Breast epithelium (tissue), 4 donors: ENCODE measurements at places on chromosomes 6 and 20. TPM values are rescaled to one million over a fixed set of nuclear protein-coding genes. Genes with fewer than 3 reads are reported as not detected.

- no peak for DNase-seq
- H3K4me1 ChIP-seq, result peaks cover 6% of the 10 kb centered on the region
- no peaks in the 10 kb centered on the region for H3K27me3 ChIP-seq
- no peak overlapping the region for H3K4me3 ChIP-seq
- peak overlapping the region; percentile 4 for H3K27ac ChIP-seq
These were observed 56.1 kb downstream of the MEP1A start for GRCh38 chr6:46849361-46849690.

DNA sequence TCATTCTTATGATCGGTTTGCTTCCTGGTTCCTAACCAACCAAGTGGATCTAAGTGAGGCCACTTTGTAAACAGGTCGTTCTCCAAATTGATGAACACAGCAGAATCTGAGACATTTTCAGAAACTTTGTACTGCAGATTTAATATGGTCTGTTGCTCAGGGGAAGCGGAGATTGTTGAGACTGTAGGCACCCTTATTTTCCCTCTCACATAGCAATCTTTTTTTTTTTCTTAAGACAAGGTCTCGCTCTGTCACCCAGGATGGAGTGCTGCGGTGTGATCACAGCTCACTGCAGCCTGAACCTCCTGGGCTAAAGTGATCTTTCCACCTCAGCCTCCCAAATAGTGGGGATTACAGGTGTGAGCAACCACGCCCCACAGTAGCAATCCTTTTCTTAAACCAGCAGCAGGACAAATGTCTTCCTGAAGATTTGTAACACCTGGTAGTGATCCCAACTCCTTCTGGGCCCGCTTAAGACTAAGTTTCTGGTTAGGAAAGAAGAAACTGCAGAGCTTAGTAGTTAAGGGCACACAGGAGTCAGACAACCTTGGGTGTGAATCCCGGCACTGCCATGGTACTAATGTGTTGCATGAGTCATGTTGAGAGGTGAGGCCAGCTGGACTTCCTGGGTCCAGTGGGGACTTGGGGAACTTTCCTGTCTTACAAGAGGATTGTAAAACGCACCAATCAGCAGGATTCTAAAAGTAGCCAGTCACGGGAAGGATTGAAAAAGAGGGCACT is 48.4 kb upstream of the EZR start:
- DNase-seq, result no peak
- no peaks in the 10 kb centered on the region for H3K4me1 ChIP-seq
- no peaks in the 10 kb centered on the region for H3K27me3 ChIP-seq
- H3K36me3 ChIP-seq, result no peaks in the 10 kb centered on the region
- H3K27ac ChIP-seq, result no peak overlapping the region

GRCh38 chr20:50014570-50015562 is 32.1 kb downstream of the SNAI1 start:
- H3K27ac ChIP-seq, result no peak overlapping the region
- no peak overlapping the region for H3K4me3 ChIP-seq
- H3K4me1 ChIP-seq, result peaks cover 4% of the 10 kb centered on the region
- no peaks in the 10 kb centered on the region for H3K27me3 ChIP-seq
- H3K36me3 ChIP-seq, result no peaks in the 10 kb centered on the region
- DNase-seq, result no peak

GRCh38 chr20:49318091-49318429 is 40.2 kb upstream of the ZNFX1 start:
- DNase-seq, result no peak

Gene PCK1
- 252 TPM for total RNA-seq

DNA sequence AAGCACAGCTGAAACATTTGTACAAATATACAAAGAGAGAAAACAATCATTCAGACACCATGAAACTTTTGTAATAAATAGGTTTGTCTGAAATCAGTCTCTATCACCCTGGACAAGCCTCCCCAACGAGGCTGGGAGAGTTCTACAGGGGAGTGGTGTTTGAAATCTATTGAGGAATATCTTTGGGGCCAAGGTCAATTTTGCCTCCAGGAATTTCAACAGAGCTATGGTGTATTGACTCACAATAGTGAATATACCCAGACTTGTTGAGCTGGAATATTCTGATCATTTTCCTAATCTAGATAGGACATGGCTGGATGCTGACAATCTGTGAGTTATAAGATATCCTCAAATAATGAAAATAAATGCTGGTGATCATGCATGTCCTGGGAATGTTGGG is 51.5 kb upstream of the ENPP5 start:
- H3K27me3 ChIP-seq, result no peaks in the 10 kb centered on the region
- no peak for DNase-seq
- H3K4me3 ChIP-seq, result no peak overlapping the region

- DNase-seq, result no peak
- H3K27ac ChIP-seq, result no peak overlapping the region
- no peak overlapping the region for H3K4me3 ChIP-seq
These were observed 74.3 kb downstream of the ERMARD start for GRCh38 chr6:169825558-169826225.

DNA sequence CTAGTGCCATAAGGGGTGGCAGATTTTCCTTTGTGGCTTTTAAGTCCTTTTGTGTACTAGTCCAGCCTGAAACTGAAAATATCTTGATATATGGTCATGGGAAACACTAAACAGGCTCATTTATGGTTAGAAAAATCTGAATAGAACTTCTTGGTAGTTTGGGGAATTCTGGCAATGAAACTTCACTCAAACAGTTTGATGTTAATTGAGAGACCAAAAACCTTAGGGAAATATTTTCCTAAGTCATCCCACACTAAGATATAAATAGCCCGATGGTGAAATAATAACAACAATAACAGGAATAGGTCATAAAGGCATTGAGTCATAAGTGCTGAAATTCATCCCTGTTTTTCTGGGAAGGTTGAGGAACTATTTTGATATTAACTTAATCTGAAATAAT is 146.2 kb upstream of the SMLR1 start:
- peak overlapping the region; percentile 23 for H3K4me3 ChIP-seq
- no peak for DNase-seq
- no peaks in the 10 kb centered on the region for H3K36me3 ChIP-seq
- H3K27me3 ChIP-seq, result no peaks in the 10 kb centered on the region
- peak overlapping the region; percentile 52 for H3K27ac ChIP-seq

DNA sequence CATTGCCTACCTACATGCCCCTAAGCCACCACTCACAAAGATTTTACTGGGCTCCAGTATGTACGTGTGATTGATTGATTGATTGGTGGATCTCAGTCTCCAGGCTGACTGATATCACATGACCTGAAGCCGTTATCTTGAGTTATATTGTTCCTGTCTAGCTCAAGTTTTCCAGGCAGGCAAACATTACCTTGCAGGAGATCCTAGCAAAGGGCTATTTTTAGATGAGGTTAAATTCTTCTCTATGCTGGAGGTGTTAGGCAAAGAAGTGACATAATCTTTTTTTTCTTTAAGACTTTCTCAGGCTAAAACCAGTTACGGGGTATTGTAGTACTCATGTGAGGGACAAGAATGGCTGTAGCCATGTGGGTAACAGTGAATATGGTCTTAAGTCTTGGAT is 125.2 kb downstream of the DOK5 start:
- no peaks in the 10 kb centered on the region for H3K27me3 ChIP-seq
- H3K4me3 ChIP-seq, result no peak overlapping the region

Gene NOX3
- total RNA-seq, result not detected

GRCh38 chr6:63466242-63466733 is 106.0 kb upstream of the LOC128125822 start:
- no peaks in the 10 kb centered on the region for H3K36me3 ChIP-seq
- DNase-seq, result no peak
- H3K27me3 ChIP-seq, result no peaks in the 10 kb centered on the region
- no peak overlapping the region for H3K4me3 ChIP-seq

Gene GSTA3
- not detected for total RNA-seq

Gene RAET1E
- total RNA-seq, result not detected

DNA sequence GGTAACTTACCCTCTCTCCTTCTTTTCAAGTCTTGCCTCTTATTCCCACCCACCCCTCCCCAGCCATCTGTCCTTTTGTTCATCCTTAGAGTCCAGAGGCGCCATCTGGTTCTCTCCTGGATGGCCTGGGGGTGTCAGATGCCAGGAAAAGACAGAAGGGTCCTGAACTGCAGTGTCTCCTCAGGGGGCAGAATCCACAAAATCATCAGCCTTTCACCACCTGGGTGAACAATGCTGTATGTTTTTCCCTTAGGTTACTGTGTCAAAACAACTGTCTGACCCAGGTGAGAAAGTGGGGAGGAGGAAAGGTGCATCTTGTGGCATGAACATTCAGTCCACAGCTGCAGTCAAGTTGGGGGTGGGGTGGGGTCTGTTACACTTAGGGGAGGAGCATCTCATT is 47.9 kb upstream of the FYN start:
- no peak for DNase-seq
- no peaks in the 10 kb centered on the region for H3K4me1 ChIP-seq
- no peak overlapping the region for H3K4me3 ChIP-seq
- no peaks in the 10 kb centered on the region for H3K36me3 ChIP-seq
- no peaks in the 10 kb centered on the region for H3K27me3 ChIP-seq

DNA sequence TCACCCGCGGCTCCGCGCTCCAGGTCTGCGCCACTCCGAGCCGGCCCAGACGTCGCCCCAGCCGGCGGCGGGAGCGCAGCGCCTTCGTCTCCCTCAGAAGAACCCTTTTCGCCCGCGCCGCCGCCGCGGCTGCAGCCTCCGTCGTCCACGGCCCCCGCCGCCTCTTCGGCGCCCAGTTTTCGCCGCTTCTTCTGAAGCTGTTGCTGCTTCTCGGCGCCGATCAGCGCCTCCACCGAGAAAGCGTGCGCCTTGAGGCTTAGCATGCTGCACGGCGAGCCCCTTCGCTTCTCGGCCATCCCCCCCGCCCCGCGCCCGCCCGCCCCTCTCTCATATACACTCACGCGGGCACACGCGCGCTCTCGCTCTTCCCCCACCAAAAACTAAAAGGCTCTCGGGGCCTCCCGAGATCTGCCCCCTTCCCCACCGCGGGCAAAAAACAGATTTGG is 489 bp downstream of the TBX18 start:
- H3K4me1 ChIP-seq, result no peaks in the 10 kb centered on the region
- peak overlapping the region; percentile 76 for H3K27ac ChIP-seq
- peak overlapping the region; percentile 58 for H3K4me3 ChIP-seq
- H3K36me3 ChIP-seq, result no peaks in the 10 kb centered on the region
- DNase-seq, result no peak
- H3K27me3 ChIP-seq, result peaks cover 85% of the 10 kb centered on the region

- DNase-seq, result no peak
- H3K4me3 ChIP-seq, result no peak overlapping the region
- peaks cover 5% of the 10 kb centered on the region for H3K36me3 ChIP-seq
- no peak overlapping the region for H3K27ac ChIP-seq
These were observed 11.2 kb downstream of the TP53INP2 start for GRCh38 chr20:34715384-34715783.

GRCh38 chr6:23663652-23664051 is 462.4 kb upstream of the NRSN1 start:
- no peak for DNase-seq

- H3K27me3 ChIP-seq, result no peaks in the 10 kb centered on the region
- H3K4me3 ChIP-seq, result no peak overlapping the region
These were observed 478.0 kb downstream of the KIF16B start for GRCh38 chr20:16095226-16095625.

Gene FAXC
- total RNA-seq, result not detected

Gene RIN2
- total RNA-seq, result 104 TPM

- H3K4me3 ChIP-seq, result peak overlapping the region; percentile 15
- peak overlapping the region; percentile 74 for H3K27ac ChIP-seq
- H3K27me3 ChIP-seq, result no peaks in the 10 kb centered on the region
- no peak for DNase-seq
- no peaks in the 10 kb centered on the region for H3K4me1 ChIP-seq
These were observed 44.5 kb downstream of the NCOA7 start for GRCh38 chr6:125835221-125835744.

GRCh38 chr20:25389401-25389857 is 1.2 kb downstream of the ABHD12 start:
- H3K27me3 ChIP-seq, result no peaks in the 10 kb centered on the region
- H3K36me3 ChIP-seq, result no peaks in the 10 kb centered on the region
- no peaks in the 10 kb centered on the region for H3K4me1 ChIP-seq

- H3K4me1 ChIP-seq, result peaks cover 5% of the 10 kb centered on the region
- H3K27me3 ChIP-seq, result no peaks in the 10 kb centered on the region
- H3K36me3 ChIP-seq, result no peaks in the 10 kb centered on the region
These were observed 706 bp downstream of the ZNF184 start for GRCh38 chr6:27472182-27472616.

DNA sequence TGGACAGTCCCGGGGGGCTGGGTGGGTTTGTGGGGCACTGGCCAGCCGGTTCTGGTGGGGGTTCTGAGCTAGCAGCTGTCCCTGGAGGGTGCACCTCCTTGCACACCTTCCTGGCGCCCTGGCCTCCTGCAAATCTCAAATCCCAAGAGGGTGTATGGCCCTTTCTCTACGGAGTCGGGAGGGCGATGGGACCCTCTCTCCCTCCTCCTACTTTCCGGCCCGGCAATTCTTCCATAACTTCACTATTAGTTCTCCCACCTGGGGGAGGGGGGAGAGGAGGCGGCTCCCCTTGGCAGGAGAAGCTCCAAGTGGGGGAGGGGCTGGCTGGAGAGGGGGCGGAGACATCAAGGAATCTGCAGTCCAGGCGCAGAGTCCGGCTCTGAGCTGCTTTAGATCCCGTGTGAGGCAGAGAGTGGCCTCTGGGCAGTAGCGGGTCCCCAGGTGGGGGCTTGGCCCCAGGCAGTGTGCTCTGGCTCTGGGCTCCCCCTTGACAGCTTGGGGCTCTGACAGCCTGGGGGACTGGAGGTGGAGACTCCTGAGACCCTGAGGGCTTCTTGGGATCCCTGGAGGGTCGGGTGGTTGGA is 1.4 kb upstream of the LAMA5 start:
- H3K4me1 ChIP-seq, result peaks cover 43% of the 10 kb centered on the region
- peak overlapping the region; percentile 80 for H3K27ac ChIP-seq
- peak overlapping the region; percentile 83 for H3K4me3 ChIP-seq
- DNase-seq, result no peak
- H3K27me3 ChIP-seq, result no peaks in the 10 kb centered on the region
